ENCODE measurements at places on chromosomes 2 and 18.

DNA sequence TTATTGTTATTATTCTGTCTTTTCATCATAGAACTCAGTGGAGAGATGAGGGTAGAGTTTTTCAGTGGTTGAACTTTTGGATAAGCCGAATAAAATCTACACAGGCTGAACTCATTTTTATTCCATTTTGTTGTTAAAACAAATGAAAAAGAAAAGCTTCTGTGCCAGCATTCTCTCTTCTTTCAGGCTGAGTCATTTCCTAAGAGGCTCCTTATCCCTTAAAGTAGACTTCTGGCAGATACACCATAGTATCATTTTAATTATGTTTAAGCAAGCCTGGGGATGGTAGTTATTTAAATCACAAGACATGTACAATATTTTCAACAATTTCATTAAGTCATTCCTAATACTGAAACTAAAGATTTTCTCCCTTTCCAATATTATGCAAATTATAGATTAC is 1364.0 kb upstream of the NRXN1 start:
- no peaks in the 10 kb centered on the region for H3K4me1 ChIP-seq
- DNase-seq = no peak
- H3K27me3 ChIP-seq = no peaks in the 10 kb centered on the region

GRCh38 chr2:108853421-108853820 is 66.8 kb downstream of the CCDC138 start:
- H3K4me1 ChIP-seq = no peaks in the 10 kb centered on the region
- no peak overlapping the region for H3K4me3 ChIP-seq
- no peak overlapping the region for H3K27ac ChIP-seq

DNA sequence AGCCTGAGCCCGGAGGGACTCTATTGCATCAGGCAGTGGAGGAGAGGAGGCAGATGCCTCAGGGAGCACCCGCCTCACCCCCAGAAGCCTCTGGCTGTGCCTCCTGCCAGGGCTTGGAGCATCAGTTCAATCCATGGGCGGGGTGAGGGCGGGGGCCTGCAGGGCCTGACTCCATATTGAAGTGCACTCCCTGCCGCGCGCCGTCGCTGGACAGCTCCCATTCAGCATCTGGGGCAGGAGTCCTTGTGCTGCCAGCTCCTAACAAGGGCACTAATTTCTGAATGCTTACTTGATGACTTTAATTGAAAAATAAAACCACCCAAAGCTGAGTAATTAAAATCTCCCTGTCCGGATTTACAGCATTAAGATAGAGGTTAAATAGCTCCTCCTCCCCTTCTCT is 23.8 kb downstream of the C1QL2 start:
- H3K4me3 ChIP-seq = no peak overlapping the region
- DNase-seq = no peak
- no peak overlapping the region for H3K27ac ChIP-seq
- no peaks in the 10 kb centered on the region for H3K36me3 ChIP-seq

DNA sequence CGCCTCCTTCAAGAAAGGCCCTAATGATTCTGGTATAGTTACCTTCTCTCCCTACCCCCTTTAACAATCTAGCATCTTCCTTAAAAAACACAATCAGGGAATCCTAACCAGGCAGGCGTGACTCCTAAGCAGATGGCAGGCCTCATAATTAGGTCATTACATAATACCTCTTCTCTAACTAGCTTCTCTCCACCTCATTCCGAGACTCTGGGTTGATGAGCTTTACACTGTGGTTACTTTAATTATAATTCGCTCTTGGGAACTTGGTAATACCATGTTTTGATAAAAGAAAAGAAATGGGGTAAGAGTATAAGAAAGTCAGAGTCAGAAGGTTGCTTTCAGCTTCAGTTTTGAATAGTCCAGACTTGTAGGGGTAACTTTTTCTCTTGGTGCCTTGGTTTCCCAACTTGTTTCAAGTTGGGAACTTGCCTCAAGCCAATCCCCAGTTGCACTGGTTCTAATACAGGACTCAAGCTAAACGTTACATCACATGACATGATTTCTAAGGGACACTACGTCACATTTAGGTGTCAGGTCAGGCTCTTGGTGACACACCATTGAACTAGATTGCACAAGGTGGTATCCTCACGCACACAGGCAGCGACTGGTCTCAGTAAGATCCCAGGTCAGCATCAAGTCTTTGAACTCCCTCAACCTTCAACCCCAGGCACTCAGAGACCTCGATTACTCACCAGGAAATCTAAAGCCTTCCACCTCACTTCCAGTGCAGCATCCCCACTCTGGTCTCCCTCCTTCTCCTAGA is 59.2 kb downstream of the AAK1 start:
- H3K4me3 ChIP-seq = no peak overlapping the region
- no peaks in the 10 kb centered on the region for H3K27me3 ChIP-seq
- H3K27ac ChIP-seq = no peak overlapping the region

GRCh38 chr2:113762377-113763118 is 6.1 kb upstream of the SLC35F5 start:
- H3K36me3 ChIP-seq = peaks cover 5% of the 10 kb centered on the region
- H3K27ac ChIP-seq = no peak overlapping the region
- no peak overlapping the region for H3K4me3 ChIP-seq
- H3K27me3 ChIP-seq = no peaks in the 10 kb centered on the region

Measured in activated CD8-positive, alpha-beta memory T cell treated with anti-CD3 and anti-CD28 coated beads, Interleukin-2, amount 10 ng/mL, durations not matched to agents 7 days and 5 days (primary cell).